SK-N-SH (cell line): ENCODE measurements at places on chromosomes 16 and 17.

DNA sequence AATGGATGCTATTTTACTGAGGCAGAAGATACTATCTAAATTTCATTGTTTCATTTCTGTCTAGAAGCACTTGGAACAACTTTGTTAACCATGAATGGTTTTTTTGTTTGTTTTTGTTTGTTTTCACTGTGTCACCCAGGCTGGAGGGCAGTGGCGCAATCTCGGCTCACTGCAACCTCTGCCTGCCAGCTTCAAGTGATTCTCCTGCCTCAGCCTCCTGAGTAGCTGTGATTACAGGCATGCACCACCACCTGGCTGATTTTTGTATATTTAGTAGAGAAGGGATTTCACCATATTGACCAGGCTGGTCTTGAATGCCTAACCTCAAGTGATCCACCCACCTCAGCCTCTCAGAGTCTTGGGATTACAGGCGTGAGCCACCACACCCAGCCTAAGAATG lies 40.5 kb downstream of the ABHD15 start:
- no peak for DNase-seq

DNA sequence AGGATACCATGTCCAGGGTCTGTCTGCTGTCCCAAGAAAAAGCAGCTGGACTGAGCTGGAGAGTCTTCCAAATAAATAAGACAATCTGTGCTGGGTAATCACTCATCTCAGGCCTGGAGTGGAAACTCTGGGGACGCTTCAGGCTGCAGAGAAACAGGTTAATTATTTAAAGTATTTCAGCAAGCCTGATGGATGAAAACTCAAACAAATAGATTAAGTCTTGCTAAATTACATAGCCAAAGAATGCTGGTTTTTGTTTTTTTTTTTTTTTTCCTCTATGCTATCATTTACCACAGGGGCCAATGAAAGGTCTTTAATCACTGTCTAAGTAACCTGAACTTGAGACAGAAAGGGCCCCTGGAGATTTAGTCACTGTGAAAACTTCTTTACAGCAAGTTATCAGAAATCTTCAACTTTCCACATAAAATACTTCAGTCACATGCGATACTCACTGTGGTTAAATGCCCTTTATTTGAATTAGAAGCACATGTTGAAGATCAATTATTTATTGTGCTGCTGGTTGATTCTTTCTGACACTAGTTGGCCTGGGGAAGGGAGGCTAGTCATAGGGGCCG lies 31.0 kb upstream of the KCNJ2 start:
- no peak for DNase-seq

DNA sequence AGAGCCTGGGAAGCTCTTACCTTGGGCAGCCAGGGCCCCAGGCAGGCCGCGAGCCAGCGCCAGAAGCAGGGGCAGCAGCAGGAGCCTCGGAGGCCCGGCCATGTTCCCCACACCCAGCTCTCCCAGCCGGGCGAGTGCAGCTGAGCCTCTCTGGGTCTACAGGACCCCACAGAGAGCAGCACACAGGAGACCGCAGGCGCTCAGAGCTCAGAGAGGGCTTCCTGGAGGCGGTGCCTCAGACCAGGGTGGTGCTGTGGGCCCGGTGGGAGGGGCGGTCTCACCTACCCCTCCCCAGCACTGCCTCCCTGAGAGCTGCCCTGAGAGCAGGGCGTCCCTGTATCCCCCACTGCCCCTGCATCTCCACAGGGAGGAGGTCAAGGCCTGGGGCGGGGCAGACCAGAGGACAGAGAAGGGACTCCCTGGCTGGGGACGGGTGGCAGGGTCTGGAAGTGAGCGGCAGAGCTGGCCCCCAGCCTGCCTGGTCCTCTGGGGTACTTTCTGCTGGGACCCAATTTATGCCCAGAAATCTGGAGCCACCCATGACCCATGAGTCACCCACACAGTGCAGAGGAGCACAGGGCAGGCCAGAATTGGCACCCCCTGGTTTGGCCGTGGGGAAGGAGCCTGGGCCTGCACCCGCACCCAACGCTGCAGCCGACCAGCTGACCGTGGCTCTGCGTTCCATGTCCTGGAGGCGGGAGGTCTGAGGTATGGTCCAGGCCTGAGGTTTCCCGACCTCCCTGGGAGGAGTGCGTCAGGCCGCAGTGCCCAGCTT lies at the start of gene CD7:
Gene CD7, minus strand, starts transcription at position 215 of the 775 bp plus-strand sequence. Its CDS starts 113 bp downstream, at position 102.
- DNase-seq = no peak

DNA sequence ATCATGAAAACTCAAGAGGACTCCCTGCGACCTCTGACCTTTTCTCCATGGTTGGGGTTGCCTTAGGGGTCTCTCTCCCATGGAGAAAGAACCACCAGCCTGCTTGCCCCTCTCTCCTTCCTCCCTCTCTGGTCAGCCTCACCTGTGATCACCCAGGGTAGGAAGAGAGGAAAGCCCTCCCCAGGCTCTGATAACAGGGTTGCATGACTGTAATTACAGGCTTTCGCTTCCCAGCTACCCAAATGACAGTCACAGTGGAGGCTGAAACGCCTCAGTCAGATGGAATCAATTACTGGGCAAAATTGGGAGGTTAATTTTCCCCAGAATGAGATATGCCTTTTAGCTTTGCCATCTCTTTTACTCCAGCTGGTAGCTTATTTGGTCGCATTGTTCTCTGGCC lies 265.8 kb upstream of the SOX9 start:
- DNase-seq = peak; percentile 81

GRCh38 chr16:1590930-1591705 lies 20.8 kb downstream of the IFT140 start:
- no peak for DNase-seq

- DNase-seq = no peak
Observed at GRCh38 chr17:39706383-39706782, 6.5 kb downstream of the ERBB2 start.

DNA sequence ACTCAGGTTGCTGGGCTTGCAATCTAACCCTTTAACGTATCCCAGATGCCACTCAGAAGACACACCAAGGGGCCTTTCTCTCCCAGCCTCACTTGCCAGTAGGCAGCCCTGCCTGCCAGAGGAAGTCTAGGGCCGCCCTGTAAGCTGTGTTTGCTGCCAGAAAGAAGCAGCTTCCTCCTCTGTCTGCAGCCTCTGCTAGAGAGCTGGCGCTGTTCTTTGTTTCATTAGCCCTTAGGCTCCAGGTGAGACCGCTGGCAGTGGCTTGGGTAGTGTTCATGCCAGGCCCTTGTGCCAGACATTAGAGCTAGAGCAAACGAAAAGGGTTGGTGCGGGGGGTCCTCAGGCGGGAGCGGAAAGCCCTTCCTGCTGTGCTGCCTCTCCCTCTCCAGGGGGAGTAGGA lies 8.9 kb downstream of the CTRL start:
- no peak for DNase-seq

- peak; percentile 42 for DNase-seq
Observed at GRCh38 chr17:42617956-42618431, 8.5 kb downstream of the TUBG1 start.

GRCh38 chr17:58271216-58271931 lies 9.4 kb downstream of the MPO start:
- DNase-seq = peak; percentile 11

- DNase-seq = peak; percentile 18
Observed at GRCh38 chr17:79983456-79983855, 52.2 kb downstream of the TBC1D16 start.

DNA sequence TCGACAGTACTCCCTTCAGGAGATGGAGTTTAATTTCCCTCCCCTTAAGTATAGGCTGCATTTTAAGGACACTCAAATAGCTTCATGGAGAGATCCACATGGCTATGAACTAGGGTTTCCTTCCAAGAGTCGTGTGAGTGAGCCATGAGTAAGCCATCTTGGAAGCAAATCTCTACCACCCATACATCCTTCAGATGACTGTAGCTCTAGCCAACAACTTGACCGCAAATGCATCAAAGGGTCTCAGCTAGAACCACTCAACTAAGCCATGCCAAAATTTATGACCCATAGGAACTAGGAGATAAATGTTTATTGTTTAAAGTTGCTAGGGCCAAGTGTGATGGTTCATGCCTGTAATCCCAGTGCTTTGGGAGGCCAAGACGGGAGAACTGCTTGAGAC lies 43.4 kb downstream of the METTL16 start:
- DNase-seq = no peak

- DNase-seq = no peak
Observed at GRCh38 chr17:863880-864279, 81.7 kb downstream of the MRM3 start.

GRCh38 chr17:29929006-29929532 lies 959 bp downstream of the SSH2 start:
- peak; percentile 38 for DNase-seq

DNA sequence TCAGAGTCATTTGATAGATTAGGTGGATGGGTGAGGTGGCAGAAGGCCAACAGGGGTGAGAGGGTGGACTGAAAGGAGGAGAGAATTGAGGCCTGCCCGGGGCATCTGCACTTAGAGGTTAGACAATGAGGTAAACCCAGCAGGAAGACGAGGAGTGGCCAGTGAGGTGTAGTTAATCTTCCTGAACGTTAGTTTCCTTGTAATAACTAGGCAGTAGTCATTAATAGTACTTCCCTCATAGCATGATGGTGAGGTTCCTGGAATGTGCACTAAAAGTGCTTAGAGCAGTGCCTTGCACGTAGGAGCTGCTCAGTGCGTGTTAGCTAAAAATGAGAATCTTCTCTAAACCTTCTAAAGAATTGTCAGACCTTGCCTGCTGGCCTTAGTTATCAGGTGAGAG lies 13.5 kb upstream of the KSR1 start:
- DNase-seq = no peak

DNA sequence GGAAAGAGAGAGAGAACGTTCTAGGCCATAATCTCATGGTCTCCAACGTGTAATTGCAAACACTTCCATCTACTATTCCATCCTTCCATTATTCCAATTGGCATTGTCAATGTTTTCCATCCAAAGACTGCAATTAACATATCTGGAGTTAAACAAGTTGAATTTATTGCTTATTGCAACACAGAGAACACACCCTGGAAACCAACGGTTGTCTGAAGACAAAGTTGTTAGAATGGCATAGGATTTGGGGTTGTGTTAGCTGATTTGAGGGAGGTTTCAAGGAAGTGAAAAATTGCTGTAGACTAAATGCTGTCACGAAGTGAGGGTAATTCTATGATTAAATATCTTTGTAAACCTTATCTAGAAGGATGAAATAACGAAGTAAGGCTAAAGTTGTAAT lies 178.8 kb downstream of the CNTNAP4 start:
- no peak for DNase-seq

DNA sequence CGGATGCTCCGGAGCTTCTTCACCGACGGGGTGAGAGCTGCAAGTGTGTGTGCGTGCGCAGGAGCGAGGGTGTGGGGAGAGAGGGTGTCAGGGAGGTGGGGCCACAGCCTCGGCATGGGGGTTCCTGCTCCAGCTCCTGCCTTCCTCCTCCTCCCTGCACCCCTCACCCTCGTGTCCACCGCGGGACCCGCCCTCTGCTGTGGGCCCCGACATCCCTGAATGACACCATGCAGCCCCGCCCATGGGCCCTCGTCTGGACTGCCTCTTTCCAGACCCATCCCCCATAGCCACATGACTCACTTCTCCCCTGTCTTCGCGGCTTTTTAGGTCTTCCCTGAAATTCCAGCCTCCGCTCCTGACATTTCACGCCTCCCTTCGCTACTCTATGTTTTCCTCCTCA lies 41.6 kb downstream of the ARHGAP23 start:
- DNase-seq = no peak

GRCh38 chr17:57471868-57472368 lies 215.6 kb downstream of the MSI2 start:
- no peak for DNase-seq

DNA sequence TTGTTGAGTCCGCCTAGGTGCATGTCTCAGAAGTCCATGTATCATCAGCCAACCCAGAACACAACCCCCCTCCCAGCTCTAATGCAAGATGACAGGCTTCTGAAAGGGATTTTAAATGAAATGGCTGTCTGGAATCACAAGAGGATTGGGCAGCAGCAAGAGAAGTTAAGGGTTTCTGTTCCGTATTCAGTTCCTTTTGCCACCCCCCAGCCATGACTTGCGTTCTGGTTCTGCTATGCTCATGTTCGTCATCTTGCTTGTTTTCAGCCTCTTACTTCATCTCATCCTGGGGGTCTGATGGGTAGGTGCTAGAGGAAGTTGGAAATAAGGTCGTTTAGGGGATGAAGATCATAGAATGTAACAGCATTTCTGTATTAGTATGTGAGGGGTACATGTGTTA lies 12.0 kb downstream of the MINK1 start:
- DNase-seq = no peak

DNA sequence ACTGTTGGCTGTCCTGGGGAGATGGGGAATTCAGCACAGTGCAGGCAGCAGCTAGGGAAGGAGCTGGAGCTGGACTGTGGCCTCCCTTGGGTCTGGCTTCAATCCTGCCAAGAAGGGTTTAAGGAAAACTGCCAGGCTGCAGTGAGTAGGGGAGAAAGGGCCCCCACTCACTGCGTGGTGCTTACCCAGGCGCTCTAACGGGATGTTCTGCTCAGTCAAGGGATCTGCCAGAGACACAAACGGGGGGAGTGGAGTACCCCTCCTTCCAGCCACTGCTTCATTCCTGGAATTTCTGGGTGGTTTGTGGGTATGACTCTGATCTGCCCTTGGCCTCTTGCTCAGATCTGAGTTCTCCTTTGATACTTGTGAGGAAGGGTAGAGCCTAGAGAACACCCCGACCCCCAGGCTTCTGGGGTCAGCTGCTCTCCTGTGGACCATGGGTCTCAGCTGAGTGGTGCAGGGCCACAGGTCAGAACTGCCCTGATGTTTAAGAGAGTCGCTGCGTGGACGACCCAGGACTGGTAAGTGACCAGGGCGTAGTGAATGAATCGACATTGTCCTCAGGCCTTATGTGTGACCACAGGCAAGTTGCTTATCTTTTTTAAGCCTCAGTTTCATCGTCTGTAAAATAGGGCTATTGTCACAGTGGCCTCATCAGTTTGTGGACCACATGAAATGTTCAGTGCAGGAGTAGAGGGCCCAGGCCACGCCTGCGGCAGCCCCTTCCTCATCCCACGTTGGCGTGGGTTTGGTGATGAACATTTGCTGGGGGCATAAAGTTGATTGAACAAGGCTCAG lies 9.6 kb downstream of the CRISPLD2 start:
- DNase-seq = no peak

DNA sequence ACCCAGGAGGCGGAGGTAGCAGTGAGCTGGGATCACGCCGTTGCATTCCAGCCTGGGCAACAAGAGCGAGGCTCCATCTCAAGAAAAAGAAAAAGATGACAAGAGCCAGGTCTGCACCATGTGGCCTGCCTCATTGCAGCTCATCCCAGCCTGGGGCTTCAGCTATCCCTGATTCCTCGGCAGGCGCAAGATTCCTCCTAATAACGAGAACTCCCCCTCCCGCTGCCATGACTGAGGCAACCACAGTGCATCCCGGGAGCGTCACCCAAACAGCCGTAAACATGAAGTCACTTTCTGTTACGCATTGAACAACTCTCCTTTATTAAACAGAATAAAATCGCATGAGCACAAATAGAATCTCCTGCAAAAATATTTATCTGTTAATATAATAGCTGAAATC lies 120.6 kb downstream of the MGAT5B start:
- DNase-seq = no peak

- DNase-seq = no peak
Observed at GRCh38 chr16:12094537-12095265, 118.2 kb downstream of the SNX29 start.

GRCh38 chr16:74998481-74999218 lies at the start of gene ZNRF1:
Gene ZNRF1 (plus strand): TSS chr16:74999024. CDS start chr16:74999672, 648 bp downstream.
- DNase-seq = peak; percentile 98
